CD14-positive monocyte (primary cell): ENCODE measurements at places on chromosomes 7 and 10.
A peak's percentile ranks its signal among the peaks of the same experiment; 100 is the strongest.

DNA sequence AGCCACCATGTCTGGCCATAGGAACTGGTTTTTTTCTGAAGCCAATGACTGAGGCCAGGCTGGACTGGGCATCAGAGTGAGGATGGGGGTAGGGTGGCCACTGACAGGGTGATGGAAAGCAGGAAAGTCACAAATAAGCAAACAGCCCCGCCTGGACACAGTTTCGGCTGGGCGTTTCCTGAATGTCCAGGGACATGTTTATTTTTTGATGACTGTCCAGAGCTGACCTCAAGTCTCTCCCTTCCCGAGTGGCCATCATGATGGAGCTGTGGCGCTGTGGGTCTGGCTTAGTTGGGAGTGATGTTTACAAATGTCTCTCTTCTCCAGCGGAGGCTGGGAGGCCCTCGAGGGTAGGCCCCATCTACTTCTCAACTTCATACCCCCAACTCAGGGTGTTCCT is 37.1 kb upstream of the COMTD1 start:
- no peak for DNase-seq

DNA sequence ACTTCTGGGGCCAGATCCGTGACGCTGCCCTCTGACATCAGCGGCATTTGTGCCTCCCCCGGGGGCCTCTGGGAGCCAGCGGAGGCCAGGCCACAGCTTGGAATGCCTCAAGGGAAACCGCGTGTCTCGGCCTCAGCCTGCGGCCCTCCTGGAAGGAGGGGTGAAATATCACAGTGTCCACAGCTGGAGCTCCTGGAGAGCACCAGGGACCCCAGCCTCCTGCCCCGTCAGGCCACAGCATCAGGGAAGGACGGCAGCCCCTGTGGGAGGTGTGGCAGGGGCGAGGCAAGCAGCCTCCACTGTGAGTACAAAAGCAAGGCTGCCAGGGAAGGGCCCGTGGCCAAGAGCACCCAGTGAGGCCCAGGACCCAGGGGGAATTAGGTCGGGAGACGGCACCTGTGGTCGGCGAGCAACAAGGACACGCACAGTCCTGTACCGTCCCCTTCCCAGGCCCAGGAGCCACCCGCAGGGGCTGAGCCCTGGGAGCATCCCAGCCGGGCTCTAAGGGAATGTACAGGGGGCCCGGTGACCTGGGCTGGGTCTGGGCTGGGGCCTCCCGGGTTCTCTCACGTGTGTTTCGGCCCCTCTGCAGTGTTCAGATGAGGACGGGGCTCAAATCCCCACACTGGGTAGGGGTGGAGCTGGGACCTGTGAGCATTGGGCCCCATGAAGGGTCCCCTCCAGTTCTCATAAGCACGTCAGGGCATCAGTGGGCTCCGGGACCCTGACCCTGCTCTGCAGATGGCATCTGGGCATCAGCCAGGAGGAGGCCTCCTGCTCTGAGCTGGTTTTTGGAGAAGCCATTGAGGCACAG is 18.7 kb upstream of the KNDC1 start:
- DNase-seq: no peak

DNA sequence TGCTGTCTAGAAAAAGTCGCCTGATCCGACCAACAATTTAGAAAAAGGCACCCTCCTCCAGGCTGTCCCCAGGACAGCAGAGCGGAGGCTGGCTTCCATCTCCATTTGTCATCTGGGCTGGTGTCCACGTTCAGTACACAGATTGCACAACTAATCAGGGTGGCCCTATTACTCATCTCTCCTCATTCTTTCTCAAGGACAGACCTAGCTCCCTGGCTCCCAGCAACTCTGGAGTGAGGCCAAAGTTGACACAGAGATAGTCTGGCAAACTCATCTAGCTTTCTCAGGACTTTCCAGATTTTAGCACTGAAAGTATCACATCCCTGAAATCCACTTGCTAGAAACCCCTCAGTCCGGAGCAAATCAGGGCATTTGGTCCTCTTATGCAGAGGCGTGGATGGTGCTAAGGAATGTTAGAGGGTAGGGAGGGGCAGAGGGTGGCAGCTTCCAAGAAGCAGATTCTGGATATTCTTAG is 75.1 kb downstream of the DNAH11 start:
- no peak for DNase-seq

GRCh38 chr10:5921746-5922145 is 31.7 kb downstream of the FBH1 start:
- DNase-seq: no peak

DNA sequence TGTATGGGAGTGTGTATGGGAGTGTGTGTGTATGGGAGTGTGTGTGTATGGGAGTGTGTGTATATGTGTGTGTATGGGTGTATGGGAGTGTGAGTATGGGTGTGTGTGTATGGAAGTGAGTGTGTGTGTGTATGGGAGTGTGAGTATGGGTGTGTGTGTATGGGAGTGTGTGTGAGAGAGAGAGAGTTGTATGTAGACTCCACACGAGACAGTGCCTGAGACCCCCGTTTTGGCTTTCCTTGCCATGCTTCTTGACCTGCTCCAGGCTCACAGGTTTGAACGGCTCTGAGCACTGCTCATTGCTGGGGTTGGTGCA is 49.7 kb downstream of the COL17A1 start:
- DNase-seq: no peak

- no peak for DNase-seq
These were observed 15.2 kb upstream of the DNAAF5 start for GRCh38 chr7:711093-711921.

DNA sequence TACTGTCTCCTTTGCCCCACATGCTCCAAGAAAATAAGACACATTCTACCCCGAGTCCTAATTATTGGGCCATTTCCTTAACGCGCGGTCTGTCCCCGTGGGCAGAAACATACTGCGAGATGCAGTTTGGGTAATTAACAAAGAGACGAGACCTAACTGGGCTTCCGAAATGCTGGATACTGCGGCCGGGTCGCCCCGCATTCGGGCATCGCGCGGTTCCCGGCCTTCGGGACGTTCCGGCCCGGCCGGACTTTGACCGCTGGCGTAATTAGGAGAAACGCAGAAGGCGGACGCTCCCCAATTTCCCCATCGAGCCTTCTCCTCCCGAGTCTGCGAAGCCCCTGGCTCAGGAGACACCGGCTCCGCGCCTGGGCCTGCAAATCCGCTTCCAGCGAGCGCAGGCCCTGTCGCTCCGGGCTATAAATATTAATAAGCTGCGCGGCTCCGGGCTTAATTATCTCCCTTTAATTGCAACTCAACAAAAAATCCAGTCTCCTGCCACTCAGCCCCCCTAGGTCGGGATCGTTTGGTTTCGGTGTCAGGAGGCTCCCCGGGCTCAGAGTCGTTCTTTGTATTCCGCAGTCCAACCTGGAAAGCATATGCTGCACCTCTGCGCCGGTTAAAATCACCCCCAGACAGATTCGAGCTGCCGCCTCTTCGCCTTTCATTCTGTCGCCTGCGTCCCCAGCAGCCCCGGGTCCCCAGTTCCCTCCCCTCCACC is 131.5 kb downstream of the SPAG6 start:
- no peak for DNase-seq

DNA sequence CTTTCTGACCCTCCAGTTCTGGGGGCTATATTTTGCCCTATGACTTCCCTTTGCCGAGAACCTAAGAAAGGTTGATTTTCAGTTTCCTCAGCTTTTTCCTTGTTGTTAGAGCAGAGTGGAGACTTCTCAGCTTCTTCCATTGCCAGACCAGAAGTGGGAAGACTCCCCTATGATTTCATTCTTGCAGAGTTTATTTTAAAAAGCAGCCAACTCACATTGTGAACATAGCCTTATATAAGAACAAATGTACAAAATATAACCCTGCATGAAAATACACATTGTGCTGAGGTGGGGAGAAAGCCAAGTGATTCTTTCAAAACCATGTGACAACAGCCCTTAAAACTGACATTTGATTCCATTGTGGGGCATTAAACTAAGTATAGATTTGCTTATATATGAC is 33.8 kb upstream of the FZD8 start:
- no peak for DNase-seq

DNA sequence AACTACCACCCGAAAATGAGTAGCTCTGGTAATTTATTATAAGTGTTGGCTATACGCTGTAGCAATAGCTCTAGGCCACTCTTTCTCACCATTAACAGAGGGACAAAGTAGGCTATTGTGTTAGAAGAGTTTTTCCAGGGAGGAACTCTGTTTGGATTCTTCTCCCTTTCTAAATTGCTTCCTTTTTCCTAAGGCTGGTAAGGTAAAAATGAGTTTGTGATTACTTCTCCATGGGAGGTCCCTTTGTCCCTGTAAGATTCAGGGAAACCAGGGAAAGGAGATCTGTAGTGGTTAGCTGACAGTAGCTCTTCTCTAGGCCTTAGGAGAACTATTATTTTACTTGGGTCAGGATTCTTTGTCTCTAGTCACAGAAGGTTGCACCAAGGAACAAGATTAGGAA is 23.2 kb upstream of the SEMA3E start:
- no peak for DNase-seq

DNA sequence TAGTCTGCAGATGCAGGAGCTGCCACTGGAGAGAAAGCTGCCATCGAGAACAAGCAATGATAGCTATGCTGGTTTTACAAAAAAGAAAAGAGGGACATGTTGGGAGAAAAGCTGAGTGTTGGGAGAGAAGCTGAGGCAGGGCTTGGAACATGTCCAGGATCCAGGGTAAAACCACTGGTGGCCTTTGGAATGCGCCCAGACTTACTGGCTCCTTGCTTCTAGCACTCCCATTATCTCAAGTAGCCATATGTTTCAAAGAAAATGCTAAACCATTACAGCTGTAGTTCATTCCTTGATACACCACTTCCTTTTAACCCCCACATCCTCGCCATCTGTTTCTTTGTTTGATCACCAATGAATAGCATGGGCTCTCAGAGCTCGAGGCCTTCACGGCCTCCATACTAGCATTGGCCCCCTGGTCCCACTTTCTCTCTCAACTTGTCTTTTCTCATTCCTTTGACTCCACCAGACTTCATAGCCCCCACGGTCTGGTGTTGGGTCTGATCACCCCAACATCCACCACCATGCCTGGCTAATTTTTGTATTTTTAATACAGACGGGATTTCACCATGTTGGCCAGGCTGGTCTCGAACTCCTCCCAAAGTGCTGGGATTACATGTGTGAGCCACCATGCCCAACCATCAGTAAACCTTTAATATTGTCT is 23.8 kb upstream of the PLAC9 start:
- no peak for DNase-seq

- no peak for DNase-seq
These were observed 19.6 kb upstream of the ADD3 start for GRCh38 chr10:109988212-109988596.

DNA sequence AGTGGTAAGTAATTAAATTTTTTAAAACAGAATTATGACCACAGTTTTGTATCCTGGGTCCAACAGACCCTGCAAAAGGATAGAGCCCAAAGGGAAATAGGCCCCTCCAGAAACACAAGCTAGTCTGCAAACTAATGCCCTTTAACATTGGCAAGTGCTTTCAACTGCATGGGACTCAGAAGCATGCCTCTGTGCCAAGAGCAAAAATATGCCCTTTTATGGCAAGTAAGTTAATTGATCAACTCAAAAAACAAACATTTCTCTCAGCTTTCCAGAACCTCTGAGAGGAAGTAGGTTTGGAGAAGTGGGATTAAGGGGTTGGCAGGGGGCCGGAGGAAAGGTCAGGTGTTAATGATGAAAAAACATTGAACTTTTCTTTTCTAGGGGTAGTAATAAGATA is 186.6 kb upstream of the PRSS1 start:
- no peak for DNase-seq

GRCh38 chr10:54985732-54986131 is 184.7 kb upstream of the PCDH15 start:
- DNase-seq: no peak

GRCh38 chr10:26314265-26315013 is 97.9 kb downstream of the GAD2 start:
- DNase-seq: no peak

DNA sequence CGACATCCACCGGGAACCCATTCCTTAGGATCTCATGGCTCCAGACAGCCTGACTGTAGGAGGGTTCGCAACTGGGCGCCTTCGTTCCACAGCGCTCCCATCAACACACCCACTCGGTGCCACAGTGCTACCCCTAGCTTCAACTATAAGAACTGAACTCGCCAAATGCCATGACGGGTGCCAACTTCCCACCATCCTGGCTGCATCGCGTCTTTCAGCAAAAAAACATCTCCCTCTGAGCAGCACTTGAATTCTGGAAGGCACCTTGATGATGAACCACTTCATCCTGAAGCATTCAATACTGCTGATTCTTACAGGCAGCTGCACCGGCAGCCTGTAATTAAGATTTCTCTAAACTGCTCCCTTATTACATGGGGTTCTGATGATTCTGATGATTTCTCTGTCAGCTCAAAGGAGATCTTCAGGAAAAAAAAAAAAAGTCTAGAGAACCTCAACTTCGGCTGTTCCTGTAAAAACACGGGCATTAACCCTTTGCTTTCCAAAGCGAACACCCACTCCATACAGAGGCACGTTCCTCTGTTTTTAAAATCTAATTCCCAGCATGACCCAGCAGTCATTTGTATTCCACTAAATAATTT is 1.3 kb downstream of the CYTH3 start:
- peak; percentile 38 for DNase-seq

DNA sequence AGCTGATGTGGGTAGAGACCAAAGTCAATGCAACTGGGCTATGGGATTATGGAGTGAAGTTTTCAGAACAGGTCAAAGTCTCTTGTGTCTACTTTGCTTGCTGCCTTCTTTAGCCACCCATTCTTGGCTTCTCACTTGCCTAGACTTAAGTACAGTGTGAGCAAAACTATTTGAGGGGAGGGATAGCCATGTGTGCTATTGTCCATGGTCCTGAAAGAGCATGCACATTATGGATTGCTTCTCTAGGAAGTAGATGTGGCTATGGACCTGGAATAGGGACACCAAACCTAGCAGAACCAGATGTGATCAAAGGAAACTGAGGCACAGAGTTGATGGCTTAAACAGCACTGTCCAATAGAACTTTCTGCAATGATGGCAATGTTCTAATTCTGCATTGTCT is 81.9 kb upstream of the ZNF800 start:
- no peak for DNase-seq
